Sciatic nerve (tissue), 2 donors: ENCODE measurements at places on chromosomes 7 and 10. TPM values are rescaled to one million over a fixed set of nuclear protein-coding genes. Genes with fewer than 3 reads are reported as not detected.

HSPA14 gene
- total RNA-seq = 10.2 TPM

HIPK2 gene
- 65.2 TPM for total RNA-seq

ADIRF gene
- total RNA-seq = 599 TPM

MINPP1 gene
- total RNA-seq = 11.6 TPM

UBTD1 gene
- total RNA-seq = 8.1 TPM

CALHM1 gene
- total RNA-seq = not detected

DNA sequence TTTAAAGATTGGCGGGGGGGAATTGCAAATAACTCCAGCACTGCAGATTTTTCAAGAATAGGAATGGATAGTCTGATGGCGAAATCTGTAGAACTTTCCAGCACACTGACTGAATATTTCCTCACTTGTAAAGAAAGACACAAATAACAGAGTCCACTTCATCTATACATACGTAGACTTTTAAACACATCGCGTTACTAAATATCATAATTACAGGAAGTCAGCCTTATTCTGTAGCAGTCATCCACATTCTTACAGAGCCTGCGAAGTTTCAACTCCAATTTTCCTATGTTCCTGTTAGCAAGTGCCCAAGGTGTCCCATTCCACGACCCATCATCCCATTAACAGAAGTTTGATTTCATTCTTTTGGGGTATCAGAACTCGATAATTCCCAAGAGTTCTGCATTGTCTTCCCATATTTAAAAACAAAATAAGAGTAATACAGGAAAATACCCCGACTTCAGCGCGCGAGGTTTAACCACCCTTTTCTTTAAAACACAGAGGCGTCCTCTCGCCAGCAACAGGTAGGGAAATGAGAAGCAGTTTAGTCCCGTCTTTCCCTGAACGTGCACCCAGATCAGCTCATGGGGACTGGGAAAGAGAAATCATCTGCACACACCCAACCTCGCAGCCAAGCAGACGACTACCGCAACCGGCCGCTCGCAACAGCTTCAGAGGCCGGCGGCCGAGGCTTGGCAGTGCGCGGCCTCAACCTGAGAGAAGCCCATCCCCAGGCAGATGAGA, 880 bp downstream of the HERC4 start:
- no peak for DNase-seq

DNA sequence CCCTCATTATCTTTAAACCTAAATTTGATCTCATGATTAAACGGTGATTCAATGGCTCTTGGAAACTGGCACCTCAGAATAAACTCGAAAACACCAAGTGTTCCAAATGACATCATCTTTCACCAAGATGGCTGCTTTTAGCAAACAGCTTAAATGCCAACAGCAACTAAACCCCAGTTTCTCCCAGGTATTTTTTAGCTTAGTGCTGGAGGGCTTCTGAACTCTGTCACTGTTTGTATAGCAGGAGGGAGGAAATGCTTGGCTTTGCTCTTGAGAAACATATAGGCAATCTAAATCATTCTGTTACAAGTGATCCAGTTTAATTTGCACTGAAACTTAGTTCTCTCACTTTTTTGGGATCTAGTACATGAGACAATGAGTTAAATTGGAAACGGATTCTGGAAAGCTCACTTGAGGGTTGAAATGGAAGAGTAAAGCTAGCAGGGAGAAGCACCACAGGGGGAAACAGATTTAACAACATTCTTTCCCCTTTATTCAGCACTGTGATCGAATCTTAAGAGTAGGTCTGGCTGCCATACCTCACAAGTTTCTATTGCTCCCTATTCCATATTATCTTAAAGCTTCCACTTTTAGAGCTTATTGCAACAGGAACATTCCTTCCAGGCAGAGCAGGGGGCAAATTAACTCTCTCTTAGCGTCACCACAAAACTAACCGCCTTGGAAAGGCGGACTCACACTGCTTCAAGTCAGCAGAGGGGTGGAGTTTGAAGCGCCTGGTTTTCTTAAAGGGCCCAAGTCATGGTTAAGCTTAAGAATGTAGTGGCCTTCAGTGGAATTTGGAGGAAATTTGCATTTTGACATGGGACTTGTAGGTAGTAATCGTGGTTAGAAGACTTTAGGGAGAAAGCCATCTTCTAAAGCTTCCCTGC, 1.8 kb upstream of the CCDC6 start:
- peak; percentile 63 for DNase-seq

DNA sequence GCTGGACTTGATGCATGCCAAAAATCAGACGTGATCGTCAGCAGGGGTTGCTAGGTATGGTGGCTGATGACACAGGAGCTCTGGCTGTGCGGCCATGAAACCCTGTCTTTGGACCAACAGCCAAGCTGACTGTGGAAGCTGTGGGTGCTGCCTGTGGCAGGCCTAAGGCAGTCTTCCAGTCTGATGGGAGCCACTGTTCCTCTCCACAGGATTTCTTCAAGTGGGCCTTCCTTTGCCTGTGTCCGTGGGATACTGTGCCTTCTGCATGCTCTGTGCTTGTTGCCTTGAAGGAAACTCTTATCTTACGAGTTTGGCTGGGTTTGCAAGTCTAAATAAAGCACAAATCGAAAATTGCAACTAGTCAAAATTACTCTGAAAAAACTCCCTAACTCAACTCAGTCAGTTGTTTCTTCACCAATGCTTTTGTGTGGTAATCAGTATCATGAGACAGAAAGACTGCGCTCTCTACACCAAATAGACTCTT, 101.9 kb upstream of the PDLIM1 start:
- DNase-seq = no peak

GRCh38 chr10:482051-482501, 207.4 kb downstream of the DIP2C start:
- DNase-seq = no peak

DNA sequence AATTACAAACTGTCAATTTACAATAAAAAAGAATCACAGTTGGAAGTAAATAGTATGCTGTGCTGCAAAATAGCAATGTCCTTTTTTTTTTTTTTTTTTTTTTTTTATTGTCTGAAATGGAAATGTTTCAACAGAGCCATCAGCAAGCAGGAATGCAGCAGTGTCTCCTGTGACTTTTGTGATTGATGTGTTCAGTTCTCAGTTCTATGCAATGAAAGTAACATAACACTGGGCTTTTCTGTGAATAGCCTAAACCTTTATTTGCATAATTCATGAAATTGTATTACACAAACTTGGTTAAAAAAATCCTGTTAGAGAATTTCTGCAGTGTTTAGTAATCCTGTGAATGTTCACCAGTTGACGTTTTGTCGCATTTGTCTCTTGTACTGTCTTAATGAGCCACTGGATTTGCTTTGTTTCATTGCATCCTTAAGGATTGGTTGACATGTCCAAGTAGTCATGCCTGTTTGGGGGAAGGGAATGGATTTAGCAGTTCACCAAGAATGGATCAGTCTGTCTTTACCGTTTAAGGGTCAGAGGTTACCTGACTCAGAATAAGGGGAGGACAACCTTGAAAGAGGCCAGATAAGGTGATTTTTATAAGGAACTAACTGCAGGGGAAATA, 192.7 kb downstream of the MLLT10 start:
- DNase-seq = no peak

GRCh38 chr10:90862908-90863514, 5.2 kb upstream of the HTR7 start:
- no peak for DNase-seq

DNA sequence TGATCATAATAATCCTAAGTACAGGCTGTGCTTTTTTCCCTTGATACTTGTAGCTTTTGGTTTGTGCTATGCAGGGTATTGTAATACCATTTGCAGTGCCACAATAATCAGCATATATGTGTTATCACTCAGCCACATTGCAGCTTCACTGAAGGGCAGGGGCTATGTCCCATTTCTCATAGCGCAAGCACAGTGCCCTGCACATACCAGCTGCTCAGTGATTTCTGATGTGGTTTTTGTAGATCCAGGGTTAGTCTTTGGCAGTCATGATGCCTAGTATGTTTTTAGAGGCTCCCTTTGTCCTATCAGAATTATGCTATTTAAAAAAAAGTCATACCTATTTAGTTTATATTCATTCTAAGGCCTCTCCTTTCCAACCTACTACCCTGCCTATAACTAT, 25.8 kb downstream of the MET start:
- no peak for DNase-seq

- no peak for DNase-seq
These were observed 139.0 kb upstream of the GPR26 start for GRCh38 chr10:123527151-123527550.
